Transverse colon (tissue), 4 donors: ENCODE measurements at places on chromosomes 6 and 20.

DNA sequence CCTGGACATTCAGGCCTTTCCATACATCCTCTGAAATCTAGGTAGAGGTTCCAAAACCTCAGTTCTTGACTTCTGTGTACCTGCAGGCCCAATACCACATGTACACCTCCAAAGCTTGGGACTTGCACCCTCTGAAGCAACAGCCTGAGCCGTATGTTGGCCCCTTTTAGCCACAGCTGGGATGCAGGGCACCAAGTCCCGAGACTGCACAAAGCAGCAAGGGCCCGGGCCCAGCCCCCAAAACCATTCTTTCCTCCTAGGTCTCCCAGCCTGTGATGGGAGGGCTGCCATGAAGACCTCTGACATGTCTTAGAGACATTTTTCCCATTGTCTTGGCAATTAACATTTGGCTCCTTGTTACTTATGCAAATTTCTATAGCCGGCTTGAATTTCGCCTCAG lies 107.4 kb upstream of the FRMD1 start:
- no peak overlapping the region for H3K27ac ChIP-seq
- no peak overlapping the region for H3K4me3 ChIP-seq
- no peaks in the 10 kb centered on the region for H3K27me3 ChIP-seq
- H3K36me3 ChIP-seq: no peaks in the 10 kb centered on the region

DNA sequence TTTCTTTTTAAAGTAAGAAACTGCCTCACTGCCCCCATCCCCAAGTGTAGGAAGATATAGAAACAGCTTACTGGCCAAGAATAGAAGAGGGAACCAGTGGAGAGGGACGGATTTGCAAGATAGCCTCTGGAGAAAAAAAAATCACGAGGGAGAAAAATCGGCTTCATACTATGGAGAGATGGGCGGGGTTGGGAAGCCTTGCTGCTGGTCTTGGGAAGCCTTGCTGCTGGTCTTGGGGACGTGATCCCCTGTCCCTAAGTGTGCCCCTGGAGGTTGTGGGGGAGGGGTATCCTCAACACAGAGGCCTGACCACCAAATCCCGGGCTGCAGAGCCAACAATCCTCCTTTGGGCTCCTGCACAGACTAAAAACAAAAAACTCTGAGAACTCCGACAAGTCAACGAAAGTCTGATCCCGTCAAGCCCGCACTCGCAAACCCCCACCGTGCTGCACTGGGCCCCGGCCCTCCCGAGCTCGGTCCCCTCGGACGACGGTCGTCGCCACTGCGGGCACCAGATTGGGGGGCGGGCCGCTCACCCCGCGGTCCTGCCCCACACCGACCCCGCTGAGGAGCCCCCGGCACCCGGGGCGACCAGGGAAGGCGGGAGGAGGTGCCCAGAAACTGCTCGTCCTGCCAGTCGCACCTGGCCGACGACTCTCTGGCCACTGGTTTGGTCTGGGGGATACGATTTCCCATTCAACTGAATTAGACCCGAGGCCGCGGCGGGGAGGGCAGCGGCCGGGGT lies 750 bp downstream of the MAP7 start:
- H3K4me3 ChIP-seq: peak overlapping the region; percentile 69
- peaks cover 3% of the 10 kb centered on the region for H3K4me1 ChIP-seq
- H3K27me3 ChIP-seq: peaks cover 2% of the 10 kb centered on the region
- H3K27ac ChIP-seq: peak overlapping the region; percentile 82
- peak; percentile 32 for DNase-seq
- H3K36me3 ChIP-seq: no peaks in the 10 kb centered on the region

- H3K4me1 ChIP-seq: peaks cover 13% of the 10 kb centered on the region
- no peak overlapping the region for H3K4me3 ChIP-seq
- no peak for DNase-seq
- no peaks in the 10 kb centered on the region for H3K27me3 ChIP-seq
These were observed 215.0 kb upstream of the PLCB4 start for GRCh38 chr20:8853805-8854338.

- no peak overlapping the region for H3K4me3 ChIP-seq
- no peak for DNase-seq
- H3K27me3 ChIP-seq: no peaks in the 10 kb centered on the region
- no peaks in the 10 kb centered on the region for H3K36me3 ChIP-seq
These were observed 285.2 kb upstream of the STXBP5 start for GRCh38 chr6:146919017-146919416.

- no peak overlapping the region for H3K4me3 ChIP-seq
- no peaks in the 10 kb centered on the region for H3K36me3 ChIP-seq
- DNase-seq: peak; percentile 73
- peaks cover 61% of the 10 kb centered on the region for H3K4me1 ChIP-seq
- peak overlapping the region; percentile 95 for H3K27ac ChIP-seq
These were observed 36.8 kb downstream of the ZMYND8 start for GRCh38 chr20:47319517-47320252.
